ENCODE measurements at places on chromosomes 12 and 14.

DNA sequence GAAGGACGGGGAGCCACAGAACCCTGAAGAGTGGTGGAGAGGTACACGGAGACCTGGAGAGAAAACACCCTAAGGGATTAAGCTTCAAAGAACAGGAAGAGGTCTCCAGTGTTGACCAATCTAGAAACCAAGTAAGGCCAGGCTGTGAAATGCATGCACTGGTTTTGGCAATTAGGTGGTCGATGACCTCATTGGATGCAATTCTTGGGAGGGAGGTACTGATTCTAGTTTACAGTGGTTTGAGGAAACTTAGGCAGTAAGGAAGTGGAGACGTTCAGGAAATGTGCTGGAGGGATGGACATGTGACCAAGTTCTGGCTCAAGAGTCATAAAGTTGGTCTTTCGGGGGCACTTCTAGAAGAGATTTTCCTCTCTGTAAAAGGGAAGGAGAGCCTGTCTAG is 91.3 kb upstream of the CEP83 start:
- no peak for DNase-seq

DNA sequence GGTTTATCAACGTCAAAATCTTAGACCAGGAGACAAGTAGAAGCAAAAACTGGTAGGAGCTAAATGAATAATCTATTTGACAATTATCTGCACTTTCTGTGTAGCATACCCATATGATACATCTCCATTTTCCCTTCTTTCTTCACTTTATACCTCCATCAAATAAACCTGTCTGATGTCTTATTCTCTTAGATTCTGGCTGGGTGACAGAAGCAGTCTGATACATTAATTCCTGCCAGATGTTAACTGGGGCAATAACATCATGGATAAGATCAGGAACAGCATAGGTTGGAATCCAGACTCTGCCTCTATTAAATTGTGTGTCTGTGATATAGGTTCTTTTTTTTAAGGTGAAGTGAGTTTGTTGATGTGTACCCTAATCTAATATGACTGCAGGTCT is 11.7 kb upstream of the RERG start:
- DNase-seq = no peak

DNA sequence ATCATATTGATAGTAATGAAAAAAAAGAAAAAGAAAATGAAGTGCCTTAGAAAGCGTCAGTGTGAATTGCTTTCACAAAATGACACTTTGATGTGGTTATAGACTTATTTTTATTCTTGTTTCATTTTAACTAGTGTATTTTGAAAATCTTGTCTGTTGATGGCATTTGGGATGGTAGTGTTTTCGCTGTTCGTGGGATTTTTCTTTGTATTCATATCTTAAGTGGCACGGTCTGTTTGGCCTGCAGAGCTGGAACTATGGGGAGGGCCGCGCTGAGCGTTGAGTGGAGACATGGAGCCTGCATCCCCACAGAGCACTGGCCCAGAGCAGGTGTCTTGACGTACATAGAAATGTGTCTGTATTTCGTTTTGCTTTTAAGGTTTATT is 61.6 kb downstream of the WDR20 start:
- DNase-seq = no peak

DNA sequence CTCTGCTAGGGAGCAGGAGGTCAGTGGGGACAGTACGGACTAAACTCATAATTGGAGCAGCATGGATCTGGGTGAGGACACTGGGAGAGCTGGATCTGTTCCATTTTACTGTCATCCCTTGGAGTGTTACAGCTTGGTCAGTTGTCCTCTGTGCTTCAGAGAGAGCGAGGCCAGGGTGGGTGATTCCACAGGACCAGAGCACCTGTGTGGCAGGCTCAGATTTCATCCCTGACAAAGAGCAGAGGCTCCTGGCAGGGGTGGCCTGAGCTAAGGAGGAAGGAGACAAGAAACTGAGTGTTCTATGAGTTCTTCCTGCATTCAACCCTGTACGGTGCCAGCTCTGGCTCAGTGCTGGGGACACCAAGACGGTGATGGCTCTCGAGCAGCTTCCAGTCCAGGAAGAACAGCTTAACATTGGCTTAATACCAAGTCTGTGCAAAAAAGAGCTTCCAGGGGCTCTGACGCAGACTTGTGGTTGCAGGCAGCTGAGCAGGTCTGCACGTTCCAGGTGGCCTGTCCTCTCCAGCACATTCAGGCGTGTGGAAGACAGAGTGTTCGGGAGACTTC is 8.4 kb upstream of the PGF start:
- DNase-seq = no peak

DNA sequence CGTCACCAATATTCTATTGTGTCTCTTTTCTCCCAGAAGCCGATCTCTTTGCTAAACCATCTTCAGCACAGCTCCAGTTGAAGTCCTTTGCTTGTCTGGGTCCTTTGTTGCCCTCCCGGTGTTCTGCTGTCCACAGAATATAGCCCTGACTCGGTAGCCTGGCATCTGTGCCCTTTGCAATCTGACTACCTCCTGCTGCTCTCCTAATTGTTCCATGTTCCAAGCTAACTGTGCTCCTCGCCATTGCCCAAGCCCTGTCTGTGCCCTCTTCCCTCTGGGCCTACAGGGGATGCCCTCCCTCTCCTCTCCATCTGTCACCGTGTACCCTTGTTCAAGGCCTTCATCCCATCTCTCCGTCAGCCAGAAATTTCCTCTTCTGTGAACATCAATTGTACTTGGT is 306.3 kb downstream of the APAF1 start:
- no peak for DNase-seq

DNA sequence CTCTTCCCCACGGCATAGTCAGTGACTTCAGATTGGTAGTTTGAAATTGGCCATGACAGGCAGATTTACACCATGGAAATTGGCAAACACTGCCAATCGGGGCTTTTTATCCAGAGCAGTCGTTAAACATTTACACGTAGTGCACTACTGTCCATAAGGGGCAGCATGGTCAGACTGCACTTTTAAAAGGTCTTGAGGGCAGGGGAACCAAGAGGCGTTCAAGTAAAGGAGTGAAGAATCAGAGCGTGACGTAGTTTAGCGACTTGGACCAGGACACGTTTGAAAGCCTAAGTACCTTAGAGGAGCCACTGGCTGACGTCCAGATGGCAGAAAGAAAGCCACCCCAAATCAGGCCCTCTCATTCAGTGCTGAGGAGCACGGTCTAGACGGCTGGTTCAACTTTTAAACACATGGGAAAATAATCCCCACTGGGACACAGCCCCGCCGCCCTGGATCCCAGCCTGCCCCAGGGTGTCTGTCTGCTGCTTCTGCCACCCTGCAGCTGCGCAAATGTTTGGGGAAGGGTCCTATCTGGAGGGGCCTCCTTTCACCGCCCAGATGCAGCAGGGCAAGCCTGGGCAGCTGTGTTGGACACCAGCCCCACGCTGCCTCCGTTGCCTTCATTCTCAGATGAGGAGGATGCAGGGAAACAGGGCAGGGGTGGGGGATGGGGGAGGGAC is 52.5 kb upstream of the PPP2R5C start:
- no peak for DNase-seq

Data from stromal cell of bone marrow (primary cell).